SK-N-SH (cell line): ENCODE measurements at places on chromosomes 16 and 17. TPM values are rescaled to one million over a fixed set of nuclear protein-coding genes. Genes with fewer than 3 reads are reported as not detected.

MAP2K3 gene
- 21.2 and 30.0 TPM in 2 replicates for polyA plus RNA-seq

KIF1C gene
- 36.7 and 58.2 TPM in 2 replicates for polyA plus RNA-seq

- no peaks in the 10 kb centered on the region for H3K36me3 ChIP-seq
- H3K27me3 ChIP-seq: no peaks in the 10 kb centered on the region
- H3K4me3 ChIP-seq: no peak overlapping the region
- no peak overlapping the region for H3K27ac ChIP-seq
Observed at GRCh38 chr17:69857412-69857835, 217.6 kb upstream of the KCNJ16 start.

DNA sequence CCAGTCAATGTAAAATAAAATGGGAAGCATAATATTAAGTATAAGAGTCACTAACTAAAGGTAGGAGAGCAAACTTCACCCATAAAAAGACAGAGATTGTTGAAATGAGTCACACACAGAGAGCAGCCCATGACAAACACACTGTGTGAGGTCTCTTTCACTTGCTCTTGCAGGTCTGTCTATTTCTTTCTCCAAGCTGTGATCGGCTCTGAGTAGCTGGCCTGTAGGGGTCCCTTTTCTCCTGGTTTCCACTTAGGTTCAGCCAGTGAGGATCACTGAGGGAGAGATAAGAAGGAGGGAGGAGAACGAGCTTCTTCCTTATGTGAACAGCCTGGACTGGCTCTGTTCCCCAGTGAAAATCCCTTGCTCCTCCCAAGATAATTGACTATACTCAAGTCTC is 133.7 kb upstream of the HS3ST3A1 start:
- DNase-seq: peak; percentile 9
- H3K4me3 ChIP-seq: no peak overlapping the region
- no peaks in the 10 kb centered on the region for H3K27me3 ChIP-seq
- H3K27ac ChIP-seq: no peak overlapping the region
- H3K4me1 ChIP-seq: peaks cover 6% of the 10 kb centered on the region

CRYM gene
- 1.0 and 1.8 TPM in 2 replicates for polyA plus RNA-seq

DNA sequence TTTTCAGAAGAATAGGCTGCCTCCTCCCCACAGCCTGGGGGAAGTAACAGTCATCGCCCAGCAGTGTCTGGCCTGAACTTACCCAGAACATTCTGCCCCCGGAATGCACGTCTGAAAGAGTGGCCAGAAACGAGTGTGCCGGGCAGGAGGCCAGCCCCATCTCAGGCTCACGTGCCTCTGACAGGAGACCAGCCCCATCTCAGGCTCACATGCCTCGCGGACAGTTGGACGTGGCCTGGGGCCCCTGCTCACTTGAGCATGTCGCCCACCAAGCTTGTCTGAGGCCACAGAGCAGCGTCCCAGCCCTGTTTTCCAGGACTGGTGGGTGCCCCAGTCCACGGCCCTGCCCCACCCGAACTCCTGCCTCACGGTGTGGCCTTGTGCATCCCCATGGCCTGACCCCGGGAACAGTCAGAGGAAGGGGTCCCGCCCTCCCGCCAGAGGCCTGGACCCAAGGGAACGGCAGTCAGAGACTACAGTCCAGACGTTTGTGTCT is 16.3 kb upstream of the CDH15 start:
- H3K27ac ChIP-seq: peak overlapping the region; percentile 16; the same call in 1 of the 2 replicates
- H3K4me1 ChIP-seq: peaks cover 54% of the 10 kb centered on the region; the same call in 1 of the 2 replicates
- no peak for DNase-seq
- H3K4me3 ChIP-seq: no peak overlapping the region
- H3K36me3 ChIP-seq: no peaks in the 10 kb centered on the region
